ENCODE measurements at places on chromosomes 12 and 14. TPM values are rescaled to one million over a fixed set of nuclear protein-coding genes. Genes with fewer than 3 reads are reported as not detected.

The ALG10 gene
- total RNA-seq = 4.6 TPM

The POTEG gene
- not detected for total RNA-seq

The FITM1 gene
- not detected for total RNA-seq

The ITGB7 gene
- total RNA-seq = under 0.01 TPM

The PLBD2 gene
- total RNA-seq = 38.7 TPM

The SLC38A2 gene
- 1,088 TPM for total RNA-seq

The MORN3 gene
- total RNA-seq = 1.5 TPM

Measured in placental pericyte (primary cell).